GM13977 (cell line): ENCODE measurements at places on chromosomes 16 and 17.

DNA sequence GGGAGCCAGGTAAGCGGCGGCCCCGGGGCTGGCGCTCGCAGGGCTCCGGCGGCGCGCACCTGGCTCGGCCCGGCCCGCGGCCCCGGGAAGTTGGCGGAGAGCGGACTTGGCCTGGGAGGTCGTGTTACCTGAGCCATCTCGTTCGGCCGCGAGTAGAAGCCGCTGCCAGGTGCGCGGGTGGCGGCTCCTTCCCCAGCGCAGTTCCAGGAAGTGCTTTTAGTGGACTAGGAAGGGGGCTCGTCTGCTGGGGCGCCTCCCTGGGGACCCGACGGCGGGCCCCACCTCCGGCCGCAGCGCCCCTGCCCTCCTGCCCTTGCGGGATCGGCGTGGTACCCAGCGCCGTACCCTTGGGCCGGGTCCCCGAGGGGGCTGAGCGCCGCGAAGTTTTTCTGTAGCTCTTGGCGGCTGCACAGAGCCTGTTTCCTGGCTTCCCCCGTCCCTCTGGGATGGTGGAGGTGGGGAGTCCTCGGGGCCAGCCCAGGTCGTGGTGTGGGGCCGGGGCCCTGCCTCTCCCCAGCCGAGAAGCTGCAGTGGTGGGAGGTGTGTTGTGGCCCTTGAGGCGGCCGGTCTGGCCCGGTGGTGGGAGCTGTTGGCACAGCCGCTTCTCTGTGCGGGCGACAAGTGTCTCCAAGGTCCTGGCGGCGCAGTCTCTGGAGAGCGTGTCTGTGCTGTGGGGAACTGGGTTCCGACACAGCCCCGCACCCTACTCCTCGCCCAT, 96.9 kb downstream of the RAB11FIP4 start:
- no peak for DNase-seq

- no peak for DNase-seq
Measured at GRCh38 chr16:23974223-23974622, 138.4 kb downstream of the PRKCB start.

DNA sequence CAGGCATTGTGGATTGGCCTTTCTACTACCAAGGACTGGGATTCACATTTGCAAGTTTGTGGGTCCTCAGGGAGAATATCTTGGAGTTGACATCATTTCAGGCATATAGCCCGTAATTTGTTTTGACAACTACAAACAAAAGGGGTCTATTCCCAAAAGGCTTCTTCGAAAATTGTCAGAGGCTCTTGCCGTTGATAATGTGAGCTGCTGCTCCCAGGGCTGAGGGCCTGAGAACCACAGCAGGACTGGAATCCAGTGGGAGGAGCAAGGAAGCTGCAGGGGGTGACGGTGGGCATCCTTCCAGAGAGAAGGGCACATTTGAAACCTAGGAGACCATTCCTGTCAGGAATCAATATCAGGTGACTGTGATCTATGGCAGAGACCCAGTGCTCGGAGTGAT, 761.6 kb upstream of the RBFOX1 start:
- DNase-seq: no peak

DNA sequence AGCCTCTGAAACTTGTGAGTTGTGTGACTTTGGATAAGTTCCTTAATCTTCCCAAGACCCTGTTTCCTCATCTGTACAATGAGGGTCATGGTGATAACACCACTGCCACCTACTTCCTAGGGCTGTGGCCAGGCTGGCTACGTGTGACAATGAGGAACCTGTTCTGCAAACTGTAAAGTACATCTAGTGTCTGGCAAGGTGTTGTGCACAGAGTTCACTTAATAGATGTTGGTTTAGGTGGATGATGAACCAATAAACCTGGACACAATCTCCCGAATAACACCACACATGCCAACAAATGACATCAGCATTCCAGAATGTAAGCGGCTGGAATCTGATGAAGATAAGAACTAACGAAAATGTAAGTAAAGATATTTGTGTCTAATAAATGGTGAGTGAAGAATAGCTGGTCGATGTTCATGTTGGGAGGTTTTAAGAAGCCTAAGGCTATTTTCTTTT, 82.3 kb downstream of the MARCHF10 start:
- DNase-seq: no peak

- DNase-seq: no peak
Measured at GRCh38 chr16:74448990-74449389, 27.7 kb upstream of the CLEC18B start.

DNA sequence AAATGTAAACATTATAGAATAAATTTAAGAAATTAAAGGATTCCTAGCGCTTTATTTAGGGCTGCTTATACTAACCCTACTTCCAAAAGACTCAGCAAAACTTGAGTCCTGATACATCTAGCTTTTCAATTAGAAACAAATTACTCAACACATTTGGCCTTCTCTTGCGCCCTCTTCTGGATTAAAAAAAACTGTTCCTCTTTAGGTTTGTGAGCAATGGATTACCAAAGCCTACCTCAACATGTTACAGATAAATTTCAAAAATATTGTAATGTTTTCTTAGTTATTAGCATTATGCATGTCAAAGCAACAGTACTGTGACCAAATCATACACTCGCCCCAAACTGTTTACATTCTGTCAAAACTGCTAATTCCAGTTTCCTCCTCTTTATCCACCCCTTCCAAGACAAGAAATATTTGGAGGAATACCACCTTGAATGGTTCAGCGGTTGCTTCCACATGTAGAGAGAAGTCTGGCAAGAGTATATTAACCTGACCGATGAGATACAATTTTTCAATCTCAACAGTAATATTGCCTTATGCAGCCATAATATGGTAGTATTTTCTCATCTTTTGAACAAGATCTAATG, 2.7 kb downstream of the NUFIP2 start:
- DNase-seq: peak; percentile 67

- no peak for DNase-seq
Measured at GRCh38 chr16:57427824-57428223, 19.4 kb downstream of the CIAPIN1 start.

GRCh38 chr17:39800540-39800939, 62.8 kb downstream of the GRB7 start:
- DNase-seq: peak; percentile 41

- no peak for DNase-seq
Measured at GRCh38 chr17:82241183-82241925, 12.5 kb downstream of the SLC16A3 start.

DNA sequence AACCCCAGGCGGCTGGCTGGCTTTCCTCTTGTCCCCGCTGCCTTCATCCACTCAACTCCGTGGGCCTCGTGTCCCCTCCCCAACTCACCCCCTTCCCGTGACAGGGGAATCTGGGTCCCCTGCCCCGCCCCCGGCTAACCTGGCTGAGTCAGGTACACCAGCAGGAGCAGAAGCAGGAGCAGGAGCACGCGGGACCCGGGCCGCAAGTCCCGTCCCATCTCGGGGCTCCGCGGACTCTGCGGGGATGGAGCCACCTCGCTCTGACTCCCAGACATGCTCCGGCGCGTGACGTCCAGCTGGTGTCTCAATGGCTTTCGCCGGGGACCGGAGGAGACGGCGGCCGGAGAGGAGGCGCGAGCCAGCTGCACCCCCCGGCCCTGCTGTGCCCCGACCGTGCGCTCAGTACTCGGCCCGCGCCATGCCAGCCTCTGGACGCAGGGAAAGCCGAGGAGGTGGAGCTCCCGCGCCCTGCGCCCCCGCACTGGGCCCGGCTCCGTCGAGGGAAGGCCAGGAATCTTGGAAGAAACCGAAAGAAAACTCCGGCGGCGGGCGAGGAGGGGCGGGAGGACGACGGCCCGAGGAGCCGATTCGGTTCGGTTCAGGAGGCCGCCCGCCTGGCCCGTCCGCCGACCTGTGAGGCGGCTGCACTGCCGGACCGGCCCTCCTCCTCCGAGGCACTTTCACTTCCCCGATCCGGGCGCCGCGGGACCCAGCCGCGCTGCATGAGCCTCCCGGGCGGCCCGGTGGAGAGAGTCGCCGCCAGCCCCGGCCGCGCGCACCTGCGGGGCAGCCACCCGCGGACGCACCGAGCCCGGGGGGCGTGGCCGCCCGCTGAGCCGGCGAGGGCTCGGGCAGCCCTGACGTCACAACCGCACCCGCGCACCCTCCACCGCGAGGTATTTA, at the start of the genes CXCL16 and ZMYND15:
Gene CXCL16, minus strand, starts transcription at position 807 of the 903 bp plus-strand sequence. Its CDS starts 589 bp downstream, at position 218.
Gene ZMYND15, plus strand, starts transcription at position 712 of the 903 bp plus-strand sequence. CDS start 716 bp downstream, outside the sequence.
- peak; percentile 90 for DNase-seq

- DNase-seq: no peak
Measured at GRCh38 chr17:31490019-31490650, 98.7 kb downstream of the RAB11FIP4 start.

GRCh38 chr17:65208717-65209116, 71.5 kb downstream of the RGS9 start:
- no peak for DNase-seq

- no peak for DNase-seq
Measured at GRCh38 chr17:51703361-51704341, 443.3 kb downstream of the UTP18 start.

GRCh38 chr17:76924345-76925342, 56.4 kb downstream of the MGAT5B start:
- no peak for DNase-seq

GRCh38 chr16:8727131-8727806, 52.9 kb downstream of the ABAT start:
- DNase-seq: no peak

DNA sequence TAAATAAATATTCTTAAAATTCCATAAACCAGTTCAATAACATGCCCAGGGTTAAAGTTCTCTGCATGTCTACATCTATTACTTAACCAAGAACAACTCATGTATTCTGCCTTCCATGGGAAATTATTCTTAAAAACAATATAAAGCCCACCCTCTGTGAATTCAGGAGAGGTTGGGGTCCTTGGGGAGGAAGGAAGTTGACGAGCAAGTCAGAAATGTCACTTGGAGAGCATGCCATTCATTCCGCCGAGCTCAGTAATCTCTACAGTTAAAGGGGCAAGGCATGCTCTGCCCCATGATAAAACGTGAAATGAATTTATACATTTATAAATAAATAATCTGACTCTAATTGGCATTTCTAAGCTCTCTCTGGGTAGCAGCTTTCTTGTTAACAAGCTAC, 405.1 kb downstream of the TOX3 start:
- DNase-seq: no peak

GRCh38 chr16:86156155-86156554, 257.2 kb downstream of the IRF8 start:
- DNase-seq: no peak

DNA sequence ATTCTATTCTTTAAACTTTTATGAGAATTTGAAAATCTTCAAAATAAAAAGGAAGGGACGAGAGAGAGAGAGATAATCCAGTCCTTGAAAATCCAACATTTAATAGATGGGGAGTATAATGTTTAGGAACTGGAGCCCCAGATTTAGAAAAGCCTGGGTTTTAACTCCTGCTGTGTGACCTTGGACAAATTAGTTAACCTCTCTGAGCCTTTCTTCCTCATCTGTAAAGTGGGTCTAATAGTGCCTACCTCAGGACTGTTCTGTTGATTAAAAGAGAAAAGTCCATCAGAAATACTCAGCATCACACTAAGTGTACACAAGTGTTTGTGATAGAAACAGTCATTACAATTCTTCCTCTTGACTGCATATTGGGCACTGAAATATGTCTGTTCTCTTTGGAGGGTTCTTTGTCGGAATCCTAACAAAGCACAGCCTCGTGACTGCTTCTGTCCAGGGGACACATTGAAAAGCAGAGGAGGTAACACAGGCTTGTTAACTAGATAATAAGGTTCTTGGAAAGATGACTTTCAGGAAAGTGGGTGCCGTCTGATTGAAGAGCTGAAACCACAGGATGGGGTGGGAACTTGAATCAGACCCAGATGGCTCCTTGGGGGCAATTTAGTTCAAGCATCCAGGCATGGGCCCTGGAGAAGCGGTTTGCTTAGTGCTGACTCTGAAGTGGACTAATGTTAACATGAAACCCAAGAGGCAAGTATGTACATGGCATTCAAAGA, 128.2 kb downstream of the CLEC16A start:
- no peak for DNase-seq

DNA sequence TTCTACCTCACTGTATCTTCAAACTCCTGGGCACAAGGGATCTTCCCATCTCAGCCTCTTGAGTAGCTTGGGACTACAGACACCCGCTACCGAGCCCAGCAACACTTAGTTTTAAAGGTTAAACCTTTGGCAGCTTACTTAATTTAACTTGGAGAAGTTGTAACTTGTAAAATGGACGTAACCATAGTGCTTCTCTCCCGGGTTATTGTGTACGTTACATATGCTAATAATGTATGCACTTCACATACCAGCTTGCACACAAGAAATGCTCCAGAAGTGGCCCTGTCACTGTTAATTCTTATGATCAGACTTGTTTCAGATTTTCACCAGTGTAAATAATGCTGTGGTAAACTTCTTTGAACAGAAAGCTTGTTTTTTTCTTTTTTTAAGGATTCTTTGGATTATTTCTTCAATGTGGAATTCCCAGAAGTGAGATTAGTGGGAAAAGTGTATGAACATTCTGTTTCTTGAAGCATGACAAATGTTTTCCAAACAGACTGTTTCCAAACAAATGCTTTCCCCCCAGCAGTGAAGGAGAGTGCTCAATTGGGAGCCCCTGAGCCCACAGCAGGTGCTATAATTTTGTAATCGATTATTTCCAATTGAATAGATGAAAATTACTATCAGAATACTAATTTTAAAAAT, 61.5 kb downstream of the EPN2 start:
- DNase-seq: no peak

GRCh38 chr17:63516910-63517824, 6.0 kb upstream of the KCNH6 start:
- DNase-seq: no peak

DNA sequence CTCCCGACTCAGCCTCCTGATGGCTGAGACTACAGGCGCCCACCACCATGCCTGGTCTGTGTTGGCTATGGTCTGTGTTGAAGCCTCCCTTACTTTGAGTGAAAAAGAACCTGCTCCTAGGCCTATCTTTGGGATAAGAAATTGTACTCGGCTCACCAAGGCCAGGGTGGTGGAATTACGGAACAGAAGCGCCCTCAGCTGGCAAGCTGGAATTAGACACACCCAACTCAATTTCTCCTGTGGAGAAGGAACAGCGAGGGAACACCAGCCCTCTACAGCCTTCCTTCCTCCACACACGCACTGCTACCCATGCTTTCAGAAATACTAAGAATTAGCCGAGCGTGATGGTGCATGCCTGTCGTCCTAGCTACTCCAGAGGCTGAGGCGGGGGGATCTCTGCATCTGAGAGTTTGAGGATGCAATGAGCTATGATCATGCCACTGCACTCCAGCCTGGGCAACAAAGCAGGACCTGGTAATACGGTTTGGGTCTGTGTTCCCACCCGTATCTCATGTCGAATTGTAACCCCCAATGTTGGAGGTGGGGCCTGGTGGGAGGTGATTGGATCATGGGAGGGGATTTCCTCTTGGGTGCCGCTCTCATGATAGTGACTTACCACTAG, 40.1 kb upstream of the RBBP6 start:
- peak; percentile 34 for DNase-seq

DNA sequence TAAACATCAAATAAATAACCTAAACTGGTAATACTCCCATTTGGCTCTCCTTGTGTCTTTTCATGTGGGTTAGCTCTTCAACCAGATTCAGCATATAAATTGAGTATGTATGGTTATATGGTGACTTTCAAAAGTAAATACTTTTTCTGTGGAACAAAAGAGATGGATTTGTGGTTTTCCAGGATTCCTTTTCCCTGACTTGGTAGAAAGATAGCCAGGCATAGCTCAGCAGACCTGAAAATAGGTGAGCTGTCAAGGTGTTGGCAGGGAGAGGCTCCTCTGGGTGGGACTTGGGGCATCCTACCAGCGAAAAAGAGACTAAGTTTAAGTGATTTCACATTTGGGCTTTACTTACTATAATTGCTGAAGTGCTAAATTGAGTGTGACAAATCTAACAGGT, 80.3 kb downstream of the FTO start:
- no peak for DNase-seq

GRCh38 chr17:28946239-28946638, 5.1 kb downstream of the PHF12 start:
- DNase-seq: no peak

- no peak for DNase-seq
Measured at GRCh38 chr16:50027829-50028228, 2.8 kb downstream of the CNEP1R1 start.
